ENCODE measurements at places on chromosomes 2 and 18.

DNA sequence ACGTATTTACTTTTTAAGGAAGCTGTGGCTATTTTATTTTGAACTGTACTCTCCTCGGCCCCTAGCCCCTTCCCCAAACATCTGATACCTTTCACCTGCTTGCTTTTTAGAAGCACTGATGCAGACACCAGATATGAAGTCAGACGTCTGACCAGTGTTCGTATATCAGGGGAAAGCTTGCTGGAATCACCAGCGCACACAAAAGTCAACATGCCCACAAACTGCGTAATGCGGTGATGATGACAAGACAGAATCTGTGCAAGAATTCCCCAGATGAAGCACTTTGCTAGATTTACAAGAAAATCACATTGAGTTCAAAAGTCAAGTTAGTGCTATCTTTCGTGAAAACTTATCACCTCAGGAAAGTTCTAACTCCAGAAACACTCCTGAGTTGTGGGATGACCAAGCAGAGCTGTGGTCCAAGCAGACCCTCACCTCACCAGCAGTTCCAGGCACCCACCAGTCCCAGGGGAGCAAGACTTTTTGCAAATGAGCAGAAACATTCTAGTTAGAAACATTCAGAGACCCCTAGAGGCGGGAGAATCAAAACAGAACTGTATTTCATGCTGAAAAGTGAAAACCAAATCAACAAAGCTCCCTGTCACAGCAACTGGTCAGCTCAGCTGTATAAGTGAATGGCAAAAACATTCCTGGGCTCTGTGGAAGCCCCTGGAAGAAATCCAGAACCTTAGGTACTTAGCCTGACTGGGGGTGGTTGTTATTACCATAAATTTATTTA lies 55.7 kb downstream of the INO80C start:
- DNase-seq: no peak

GRCh38 chr2:229129738-229130371 lies 141.2 kb downstream of the PID1 start:
- no peak for DNase-seq

DNA sequence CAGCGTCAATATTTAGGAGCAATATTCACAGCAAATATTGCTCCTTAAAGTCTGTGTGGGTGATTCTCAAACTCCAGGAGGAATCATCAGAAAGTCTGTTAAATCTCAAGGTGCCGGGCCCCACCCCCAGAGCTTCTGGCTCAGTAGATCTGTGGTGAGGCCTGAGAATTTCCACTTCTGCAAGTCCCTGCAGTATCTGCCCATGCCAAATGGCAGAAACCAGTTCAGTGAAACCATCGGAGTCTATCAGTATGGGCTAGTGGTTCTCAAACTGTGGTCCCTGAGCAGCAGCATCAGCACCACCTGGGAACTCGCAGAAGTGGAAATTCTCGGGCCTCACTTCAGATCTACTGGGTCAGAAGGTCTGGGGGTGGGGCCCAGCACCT lies 202.9 kb downstream of the SLC4A3 start:
- DNase-seq: no peak

- no peak for DNase-seq
Measured at GRCh38 chr18:47873625-47874024, 56.8 kb downstream of the SMAD2 start.

DNA sequence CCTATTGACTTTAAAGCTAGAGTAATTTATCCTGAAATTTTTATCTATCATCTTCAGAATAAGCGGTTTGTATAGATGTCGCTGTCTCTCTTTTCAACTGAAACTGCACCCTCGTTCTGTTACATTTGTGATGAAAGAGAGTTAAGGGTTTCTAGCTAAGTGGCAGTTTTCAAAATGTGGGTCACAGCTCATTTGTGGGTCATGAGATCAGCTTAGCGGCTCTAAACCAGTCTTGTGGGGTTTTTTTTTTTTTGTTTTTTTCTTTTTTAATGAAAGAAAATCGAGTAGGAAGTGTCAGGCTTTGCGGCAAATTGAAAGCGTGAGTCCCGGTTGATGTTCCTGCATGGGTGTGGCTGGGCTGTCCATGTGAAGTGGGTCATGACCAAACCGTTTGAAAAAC lies 31.2 kb downstream of the SALL3 start:
- no peak for DNase-seq
